ENCODE measurements at places on chromosomes 3 and 15.

DNA sequence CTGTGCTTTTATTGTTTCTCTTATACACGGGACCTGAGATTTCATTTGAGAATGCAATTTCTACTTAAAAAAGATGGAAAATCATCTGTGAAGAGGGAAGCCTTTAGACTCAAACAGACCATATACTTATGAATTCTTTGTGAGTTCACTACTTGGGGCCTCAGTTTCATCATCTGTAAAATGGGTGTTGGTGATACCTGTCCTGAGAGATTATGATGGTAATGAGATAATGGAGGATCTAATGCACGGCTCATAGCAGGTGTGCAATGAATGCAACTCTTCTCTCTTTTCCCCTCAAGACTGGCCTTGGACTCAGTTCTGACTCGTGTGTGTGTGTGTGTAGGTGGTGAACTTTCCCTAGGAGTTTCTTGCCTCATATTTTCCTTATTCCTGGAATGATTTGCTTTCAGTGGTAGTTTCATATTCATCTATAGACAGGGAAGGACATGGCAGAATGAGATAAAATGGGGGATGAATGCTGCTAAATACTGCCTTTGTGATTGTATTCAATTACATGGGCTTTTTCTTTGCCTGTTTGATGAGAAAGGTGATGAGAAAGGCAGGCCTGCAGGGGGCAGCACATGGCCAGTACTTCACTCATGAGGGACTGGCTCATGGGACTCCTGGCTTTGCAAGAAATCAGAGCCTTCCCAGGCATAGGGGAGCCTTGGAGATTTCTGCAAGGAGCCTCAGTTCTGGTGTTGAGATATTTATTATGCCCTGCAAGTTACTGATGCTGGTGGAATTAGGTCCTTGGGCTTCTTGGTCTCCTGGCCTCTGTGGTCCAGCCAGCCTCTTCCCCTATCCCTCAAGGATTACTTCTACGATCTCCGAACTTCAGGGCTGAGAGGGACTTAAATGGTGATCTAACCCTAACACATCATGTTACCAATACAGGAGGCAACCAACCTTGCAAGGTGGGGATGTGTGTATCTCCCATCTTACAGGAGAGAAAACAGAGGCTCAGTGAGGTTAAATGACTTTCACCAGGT lies 70.7 kb downstream of the RPLP1 start:
- peak; percentile 39 for DNase-seq

DNA sequence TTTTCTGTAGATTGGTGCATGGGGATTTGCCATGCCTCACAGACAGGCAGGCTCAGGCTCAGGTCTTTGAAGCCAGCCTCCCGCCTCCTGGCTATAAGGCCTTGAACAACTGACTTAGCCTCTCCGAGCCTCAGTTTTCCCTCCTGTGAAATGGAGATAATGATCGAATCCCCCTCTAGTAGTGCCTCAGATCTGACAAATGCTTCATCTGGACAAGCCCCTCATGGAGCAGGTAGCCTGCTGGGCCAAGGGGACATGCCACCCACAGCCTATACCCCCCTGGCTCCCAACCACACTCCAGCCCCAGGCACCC lies 68.1 kb upstream of the LCTL start:
- DNase-seq: no peak

- DNase-seq: peak; percentile 57
Measured at GRCh38 chr3:12916159-12916558, 74.8 kb upstream of the RPL32 start.

GRCh38 chr3:96991800-96992365 lies 177.5 kb downstream of the EPHA6 start:
- DNase-seq: no peak

DNA sequence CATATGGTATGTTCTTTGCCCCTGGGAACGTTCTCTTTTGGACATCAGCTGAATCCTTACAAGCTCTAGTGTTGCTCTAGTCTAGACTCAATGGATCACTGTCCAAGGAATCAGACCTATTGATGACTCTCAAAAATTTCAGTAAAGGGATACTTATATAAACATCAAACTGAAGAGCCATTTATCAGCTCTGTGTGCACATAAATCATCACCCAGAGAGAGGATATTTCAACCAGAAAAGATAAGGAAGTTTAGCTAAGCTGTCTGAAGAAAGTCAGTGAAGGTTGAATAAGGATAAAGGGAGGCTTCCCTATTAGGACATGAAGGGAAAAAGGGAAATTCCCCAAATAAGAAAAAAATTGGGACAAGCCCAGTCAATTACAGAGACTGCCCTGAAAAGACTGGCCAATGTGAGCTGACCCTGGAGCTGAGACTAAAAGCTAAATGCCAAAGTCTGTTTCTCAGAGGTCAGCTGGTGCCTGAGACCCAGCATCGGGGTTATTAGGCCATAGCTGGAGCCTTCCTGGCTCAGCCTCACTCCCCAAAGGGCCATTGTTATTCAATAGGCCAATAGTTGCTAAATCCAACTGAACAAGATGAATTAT lies 424.1 kb upstream of the THBS1 start:
- no peak for DNase-seq

GRCh38 chr15:28459279-28459678 lies 73.5 kb downstream of the GOLGA8G start:
- no peak for DNase-seq

GRCh38 chr15:49464522-49464921 lies 41.5 kb downstream of the FGF7 start:
- no peak for DNase-seq

GRCh38 chr3:116440196-116440595 lies 5.1 kb downstream of the LSAMP start:
- DNase-seq: no peak

DNA sequence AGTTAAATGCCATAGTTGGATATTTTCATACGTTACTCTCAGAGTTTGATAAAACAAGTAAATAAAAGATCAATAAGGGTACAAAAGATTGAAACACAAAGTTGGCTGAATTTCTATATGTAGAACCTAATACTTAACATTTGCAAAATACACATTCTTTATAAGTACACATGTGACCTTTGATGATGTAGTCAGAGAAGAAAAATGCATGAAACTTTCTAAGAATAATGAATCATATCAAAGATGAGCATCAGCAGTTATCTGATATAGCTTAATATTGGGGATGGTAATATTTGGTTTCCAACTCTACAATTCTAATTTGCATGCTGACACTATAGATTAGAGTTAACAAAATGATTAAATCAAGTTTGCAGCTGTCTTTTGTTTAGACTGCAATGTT lies 188.0 kb upstream of the TGFBR2 start:
- DNase-seq: no peak

DNA sequence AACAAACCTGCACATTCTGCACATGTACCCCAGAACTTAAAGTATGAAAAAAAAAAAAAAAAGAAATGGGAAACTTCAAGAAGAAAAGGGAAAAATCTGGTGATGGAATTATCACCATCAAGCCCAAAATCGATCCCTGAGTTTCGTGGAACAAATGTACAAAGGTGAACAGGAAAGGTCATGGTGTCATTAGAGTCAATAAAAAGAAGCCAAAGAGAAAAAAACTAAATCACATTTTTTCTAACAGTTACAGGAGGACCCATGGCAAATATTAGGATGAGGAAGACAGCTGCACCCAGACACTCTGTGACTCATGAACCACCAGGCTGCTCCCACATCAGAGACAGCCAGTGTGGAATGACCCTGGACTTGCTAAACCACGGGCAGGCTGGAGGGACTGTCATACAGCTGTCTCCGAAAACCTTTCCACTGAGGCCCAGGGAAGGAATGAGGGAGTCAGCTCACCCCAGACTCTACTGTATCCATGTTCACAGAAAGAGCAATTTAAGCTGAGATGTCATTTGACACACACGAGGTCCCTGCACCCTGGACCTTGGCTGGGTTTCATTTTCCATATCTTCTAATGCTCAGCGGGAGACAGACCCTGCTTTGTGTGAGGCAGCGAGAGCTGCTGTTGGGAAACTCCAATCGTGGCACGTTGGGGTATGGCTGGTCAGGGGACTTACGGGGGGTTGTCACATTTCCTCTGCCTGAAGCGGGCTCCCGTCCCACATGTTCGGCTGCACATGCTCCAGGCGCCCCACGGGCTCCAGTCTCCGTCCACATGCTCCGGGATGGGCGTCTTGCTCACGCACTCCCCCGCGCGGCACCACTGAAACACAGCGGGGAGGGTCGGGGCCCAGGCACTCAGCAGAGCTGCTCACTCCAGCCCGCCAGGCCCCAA lies 210.2 kb downstream of the ADAMTS17 start:
- no peak for DNase-seq

GRCh38 chr3:142929890-142930289 lies 33.6 kb downstream of the PAQR9 start:
- DNase-seq: no peak

DNA sequence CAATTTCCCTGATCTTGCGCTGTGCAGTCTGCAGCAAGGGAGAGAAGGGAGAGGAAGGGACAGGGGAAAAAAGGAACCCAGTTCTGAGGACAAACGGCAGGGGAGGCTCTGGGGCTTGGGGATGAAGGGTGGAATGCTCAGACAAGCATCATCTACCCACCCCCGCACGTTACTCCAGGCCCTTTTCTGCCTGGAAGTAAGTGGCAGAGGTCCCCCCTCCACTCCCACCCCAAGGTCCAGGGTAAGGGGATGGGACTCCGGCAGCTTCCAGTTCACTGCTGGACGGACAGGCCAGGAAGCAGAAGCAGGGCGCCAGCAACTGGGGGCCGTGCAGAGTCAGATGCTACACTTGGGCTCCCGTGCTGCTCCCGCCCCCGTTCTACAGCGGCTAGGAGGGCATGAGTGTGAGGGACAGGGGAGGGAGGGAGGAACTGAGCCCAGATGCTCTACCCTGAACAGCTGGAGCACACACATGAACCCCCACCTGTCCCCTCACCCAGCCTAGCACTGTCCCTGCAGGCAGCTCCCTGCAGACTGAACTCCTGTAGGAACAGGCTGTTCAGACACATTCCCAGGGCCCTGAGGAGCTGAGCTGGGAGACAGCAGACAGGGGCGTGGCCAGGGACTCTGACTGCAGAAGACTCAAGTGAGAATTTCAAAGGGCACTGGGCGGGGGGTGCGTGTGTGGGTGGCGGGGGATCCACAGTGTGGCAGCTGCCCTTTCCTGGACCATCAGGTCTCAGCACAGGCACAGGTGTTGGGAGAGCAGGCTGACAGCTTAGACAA lies 59.7 kb downstream of the SENP2 start:
- no peak for DNase-seq

GRCh38 chr3:189049458-189050236 lies 122.1 kb upstream of the TPRG1 start:
- no peak for DNase-seq
